ENCODE measurements at places on chromosomes 12 and 14.

DNA sequence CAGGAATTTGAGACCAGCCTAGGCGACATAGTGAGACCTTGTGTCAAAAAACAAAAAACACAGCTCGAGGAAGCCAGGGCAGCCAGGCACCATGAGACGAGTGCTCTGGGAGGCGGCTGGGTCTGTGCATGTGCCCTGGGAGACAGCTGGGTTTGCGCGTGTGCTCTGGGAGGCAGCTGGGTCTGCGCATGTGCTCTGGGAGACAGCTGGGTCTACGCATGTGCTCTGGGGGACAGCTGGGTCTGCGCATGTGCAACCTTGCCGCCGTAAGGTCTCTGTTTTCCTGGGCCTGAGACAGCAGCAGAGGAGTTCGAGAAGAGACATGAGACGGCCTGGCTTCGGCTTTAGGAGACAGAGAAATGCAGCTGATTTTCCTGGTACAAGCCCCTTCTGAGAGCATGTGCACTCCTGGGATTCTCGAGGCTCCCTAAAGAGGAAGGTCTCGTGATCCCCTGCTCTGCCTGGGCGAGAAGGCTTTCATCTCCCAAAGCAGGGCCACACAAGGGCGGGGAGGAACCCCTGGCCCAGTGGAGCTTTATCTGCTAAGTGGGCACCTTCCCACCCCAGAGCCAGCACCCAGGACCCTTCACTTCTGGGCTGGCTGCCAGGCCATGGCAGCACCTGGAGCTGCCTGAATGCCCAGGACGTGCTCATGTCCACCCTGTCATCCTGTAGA is 3.5 kb upstream of the BDKRB1 start:
- DNase-seq: no peak

DNA sequence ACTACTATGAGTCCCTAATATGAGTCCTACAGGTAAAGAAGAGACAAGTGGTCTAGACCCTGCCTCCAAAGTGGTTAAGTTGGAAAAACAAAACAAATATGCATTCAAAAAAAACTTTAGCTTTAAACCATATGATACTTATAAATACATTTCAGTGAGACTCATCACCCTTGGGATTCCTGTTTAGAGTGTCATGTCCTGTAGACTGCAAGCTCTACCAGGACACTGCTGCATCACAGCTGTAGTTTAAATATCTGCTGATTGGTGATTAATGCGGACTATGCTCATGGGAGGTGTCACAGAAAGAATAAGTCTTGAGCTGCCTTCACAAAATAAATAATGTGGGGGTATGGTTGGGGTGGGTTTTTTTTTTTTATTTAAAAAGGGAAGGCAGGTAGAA is 8.8 kb upstream of the LGR5 start:
- no peak for DNase-seq

- DNase-seq: no peak
Measured at GRCh38 chr14:64772397-64772950, 68.2 kb downstream of the PLEKHG3 start.

DNA sequence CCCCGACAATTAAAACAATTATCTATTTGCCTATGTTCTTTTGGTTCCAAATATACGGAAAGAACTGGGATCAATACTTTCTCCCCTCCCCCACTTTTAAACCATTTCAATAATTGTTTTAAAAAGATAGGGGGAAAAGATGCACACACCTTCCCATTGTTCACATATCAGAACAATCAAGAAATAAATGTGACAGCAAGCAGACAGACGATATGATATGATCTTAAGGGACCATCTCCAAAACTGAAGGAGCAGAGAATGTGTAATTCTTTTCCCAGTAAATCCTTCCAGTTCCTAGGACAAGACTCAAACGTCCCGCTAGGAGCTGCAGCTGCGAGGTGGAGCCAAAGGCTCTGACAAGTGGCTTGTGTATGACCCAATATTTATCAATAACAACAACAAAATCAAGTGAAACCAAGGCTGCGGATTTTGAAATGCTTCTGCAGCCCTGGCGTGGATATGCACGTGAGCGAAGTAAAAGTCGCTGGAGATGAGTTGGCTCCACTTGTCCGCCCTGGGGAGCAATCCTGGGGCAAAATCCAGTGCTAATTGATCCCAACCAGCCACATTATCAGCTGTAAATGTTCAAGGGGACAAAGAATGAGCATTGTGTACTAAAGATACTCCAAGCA is 8.2 kb upstream of the FOXG1 start:
- no peak for DNase-seq

GRCh38 chr12:128026696-128027574 is 240.0 kb upstream of the TMEM132C start:
- DNase-seq: no peak

DNA sequence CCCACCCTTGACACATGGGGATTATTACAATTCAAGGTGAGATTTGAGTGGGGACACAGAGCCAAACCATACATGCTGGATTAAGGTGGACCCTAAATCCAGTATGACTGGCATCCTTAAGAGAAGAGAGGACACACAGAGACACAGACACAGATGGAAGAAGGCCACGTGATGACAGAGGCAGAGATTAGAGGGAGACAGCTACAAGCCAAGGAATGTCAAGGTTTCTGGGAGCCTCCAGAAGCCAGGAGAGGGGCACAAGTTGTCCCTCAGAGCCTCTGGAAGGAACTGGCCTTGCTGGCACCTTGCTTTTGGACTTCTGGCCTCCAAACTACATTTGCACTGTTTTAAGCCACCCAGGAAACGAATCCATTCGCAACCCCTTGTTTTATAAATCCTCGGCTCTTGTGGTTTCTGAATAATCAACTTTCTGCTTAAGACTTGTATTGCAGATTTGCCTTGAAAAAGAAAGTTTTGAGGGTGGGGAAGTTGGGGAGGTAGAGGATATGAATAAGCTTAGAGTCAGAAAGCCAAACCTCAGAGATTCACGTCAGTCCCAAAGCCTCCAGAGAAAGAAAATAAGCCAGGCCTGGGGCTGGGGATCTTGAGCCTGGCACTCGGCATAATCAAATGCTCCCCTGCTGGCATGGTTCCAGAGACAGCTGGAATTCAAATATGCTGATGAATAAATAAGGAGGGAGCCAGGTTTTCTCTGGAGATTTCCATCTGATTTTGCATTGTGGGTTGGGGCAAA is 224.2 kb upstream of the PWP1 start:
- DNase-seq: no peak

- DNase-seq: no peak
Measured at GRCh38 chr14:78674820-78675219, 504.6 kb downstream of the NRXN3 start.
